Esophagus squamous epithelium (tissue), 5 donors: ENCODE measurements at places on chromosomes 2 and 18. TPM values are rescaled to one million over a fixed set of nuclear protein-coding genes. Genes with fewer than 3 reads are reported as not detected.

- no peak for DNase-seq
These were observed 312.8 kb upstream of the SALL3 start for GRCh38 chr18:78666666-78667335.

GRCh38 chr2:61535449-61535848 is 2.7 kb downstream of the XPO1 start:
- no peak for DNase-seq

- DNase-seq, result no peak
These were observed 28.5 kb downstream of the TMEM18 start for GRCh38 chr2:648476-649424.

DNA sequence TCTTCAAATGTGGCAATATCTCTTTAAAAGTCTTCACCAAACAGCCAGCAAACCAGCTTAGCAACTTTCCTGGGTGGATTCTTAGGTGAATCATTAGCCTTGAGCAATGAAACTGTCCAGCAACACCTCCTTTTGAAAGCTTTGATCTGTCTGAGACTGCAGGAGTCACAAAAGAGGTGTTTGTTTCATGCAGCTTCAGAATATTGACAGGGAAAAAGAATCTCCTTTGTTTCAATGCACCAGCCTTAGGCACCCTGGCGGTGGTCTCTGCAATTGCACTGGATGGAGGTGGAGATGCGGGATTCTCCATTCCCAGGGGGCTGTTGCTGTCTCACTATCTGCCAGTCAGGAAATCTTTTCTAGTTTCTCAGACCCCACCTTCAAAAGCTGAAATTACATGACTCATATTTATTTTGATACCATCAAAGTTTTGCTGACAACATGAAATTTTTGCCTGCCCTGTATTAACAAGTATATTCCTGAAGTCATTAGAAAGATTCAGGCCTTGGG is 76.0 kb upstream of the DSG1 start:
- no peak for DNase-seq

DNA sequence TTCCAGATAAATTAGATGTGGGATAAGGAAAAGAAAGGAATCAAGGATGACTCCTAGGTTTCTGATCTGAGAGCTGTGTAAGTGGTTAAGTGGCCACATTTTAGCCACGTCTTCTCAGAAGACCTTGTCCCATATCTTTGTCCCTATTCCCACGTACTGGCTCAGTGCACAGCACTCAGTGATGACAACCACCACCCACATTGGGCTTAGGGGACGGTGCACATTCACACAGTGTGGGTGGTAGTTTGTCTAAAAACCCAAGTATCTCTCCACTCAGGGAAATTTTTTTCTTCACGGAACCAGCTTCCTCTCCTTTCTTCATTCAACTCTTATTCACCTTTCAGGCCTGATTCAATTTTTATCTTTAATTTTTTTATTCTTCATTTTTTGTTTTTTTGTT is 30.6 kb upstream of the GCC2 start:
- DNase-seq, result no peak

GRCh38 chr2:114128725-114129124 is 238.8 kb downstream of the ACTR3 start:
- DNase-seq, result no peak

DNA sequence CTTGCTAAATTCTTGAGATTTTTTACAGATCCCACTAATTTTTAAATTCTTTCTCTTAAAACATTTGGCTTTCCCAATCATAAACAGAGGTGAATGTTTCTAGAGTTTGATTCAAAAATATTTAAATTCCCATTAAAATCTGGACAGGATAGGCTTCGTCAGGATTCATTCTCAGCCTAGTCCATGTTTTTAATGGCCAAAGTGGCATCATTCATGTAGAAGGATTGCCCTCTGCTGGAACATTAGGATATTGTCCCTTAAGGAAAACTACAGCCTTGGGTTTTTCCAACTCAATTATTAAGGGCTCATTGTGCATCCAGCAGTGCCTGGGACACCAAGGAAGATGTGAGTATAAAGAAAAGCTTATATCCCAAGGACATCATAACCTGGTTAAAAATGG is 71.7 kb downstream of the TPGS2 start:
- DNase-seq, result no peak

DNA sequence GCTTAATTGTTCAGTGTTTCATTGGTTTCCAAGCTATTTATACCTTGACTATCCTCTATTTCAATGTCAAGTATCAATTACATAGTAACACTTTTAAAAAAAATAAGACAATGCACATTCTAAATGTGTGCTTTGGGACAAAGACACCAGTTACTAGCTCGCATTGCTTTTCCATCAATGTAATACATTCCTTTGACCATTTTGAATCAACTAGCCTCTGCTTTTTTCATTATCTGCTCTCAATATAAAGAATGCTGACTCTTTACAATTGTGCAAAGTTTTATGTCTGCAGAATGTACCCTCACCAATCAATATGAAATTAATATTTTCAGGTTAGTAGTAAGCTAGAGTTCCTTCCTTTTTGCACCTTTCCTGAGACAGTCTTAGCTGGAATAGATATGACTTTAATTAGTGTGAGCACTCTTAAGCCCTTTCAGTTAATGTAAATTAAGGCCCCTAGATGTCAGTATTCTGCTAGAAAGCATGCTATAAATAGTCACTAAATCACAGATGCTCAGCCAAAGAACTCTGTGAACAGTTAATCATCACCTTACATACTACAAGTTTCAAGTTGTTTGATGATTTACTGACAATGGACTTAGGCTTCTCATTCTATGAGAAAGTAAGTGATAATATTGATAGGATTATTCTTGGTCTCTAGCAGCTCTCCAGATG is 413.6 kb downstream of the PTH2R start:
- DNase-seq, result no peak

DNA sequence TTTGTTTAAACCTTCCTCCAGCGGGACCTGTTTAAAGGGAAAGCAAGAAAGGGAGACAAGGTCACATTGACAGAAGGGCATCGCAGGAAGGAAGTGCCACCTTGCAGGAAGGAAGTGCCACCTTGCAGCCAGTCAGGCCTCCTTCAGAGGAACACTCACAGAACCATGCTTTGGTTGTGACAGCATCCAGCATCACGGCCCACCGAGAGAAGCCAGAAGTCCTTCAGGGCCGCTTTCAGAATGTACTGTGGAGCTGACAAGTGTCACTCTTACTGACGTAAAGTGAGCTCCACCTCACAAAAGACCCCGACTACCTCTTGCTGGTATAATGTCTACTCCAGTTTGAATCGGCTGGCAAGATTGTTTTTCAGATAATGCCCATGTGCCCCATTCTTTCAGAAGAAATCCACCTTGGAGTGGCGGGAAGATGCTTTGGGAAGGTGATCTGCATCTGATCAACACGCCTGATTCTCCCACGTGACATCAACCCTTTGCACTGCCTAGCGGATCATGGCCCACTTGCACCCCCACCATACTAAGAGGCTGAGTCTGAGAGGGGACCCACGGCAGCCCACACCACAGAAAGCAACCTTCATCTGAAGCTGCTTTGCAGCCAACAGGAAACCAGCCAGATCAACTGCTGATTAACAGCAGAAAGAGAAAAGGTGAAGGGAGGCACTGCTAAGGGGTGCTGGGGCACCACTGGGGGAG is 99.8 kb downstream of the UXS1 start:
- DNase-seq, result no peak

- no peak for DNase-seq
These were observed 6.7 kb downstream of the ZNF521 start for GRCh38 chr18:25345081-25345866.

DNA sequence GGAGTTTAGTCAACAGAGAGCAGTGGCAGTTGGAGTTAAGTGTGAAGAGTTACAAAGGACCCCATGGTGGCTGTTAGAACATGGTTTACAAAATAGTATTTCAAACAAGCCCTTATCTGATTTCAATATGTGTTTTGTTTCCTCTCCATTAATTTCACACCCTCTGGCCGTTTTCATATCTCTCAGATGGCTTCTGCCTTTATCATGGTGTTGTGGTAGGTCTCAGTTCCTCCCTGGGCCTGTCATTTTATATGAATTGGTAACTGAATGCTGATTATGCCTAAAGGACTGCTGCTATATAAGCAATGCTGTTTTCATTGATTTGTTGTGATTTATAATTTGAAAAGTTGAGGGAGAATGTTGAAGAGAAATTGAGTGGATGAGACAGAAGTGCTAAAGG is 686.7 kb downstream of the NYAP2 start:
- DNase-seq, result no peak

DNA sequence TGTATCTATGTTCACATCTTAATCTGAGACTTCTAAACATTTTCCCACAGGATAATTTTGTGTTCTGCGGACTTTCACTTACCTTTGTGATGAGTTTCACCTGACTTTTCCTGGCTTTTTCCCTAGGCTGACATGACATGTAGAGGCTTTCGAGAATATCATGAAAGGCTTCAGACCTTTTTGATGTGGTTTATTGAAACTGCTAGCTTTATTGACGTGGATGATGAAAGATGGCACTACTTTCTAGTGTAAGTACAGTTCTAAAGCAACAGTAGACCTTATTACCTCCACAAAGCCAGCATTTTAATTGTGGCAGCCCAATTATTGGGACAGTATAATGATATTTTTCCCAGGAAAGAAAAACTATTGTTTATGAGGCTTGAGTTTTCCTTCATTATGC is 34.1 kb upstream of the METAP1D start:
- no peak for DNase-seq

DAW1 gene
- total RNA-seq, result not detected

ABCB11 gene
- total RNA-seq, result not detected

POTEC gene
- not detected for total RNA-seq

RNF144A gene
- 8.3 TPM for total RNA-seq

HJURP gene
- 6.3 TPM for total RNA-seq

GKN1 gene
- not detected for total RNA-seq
